ENCODE measurements at places on chromosomes 12 and 14.

DNA sequence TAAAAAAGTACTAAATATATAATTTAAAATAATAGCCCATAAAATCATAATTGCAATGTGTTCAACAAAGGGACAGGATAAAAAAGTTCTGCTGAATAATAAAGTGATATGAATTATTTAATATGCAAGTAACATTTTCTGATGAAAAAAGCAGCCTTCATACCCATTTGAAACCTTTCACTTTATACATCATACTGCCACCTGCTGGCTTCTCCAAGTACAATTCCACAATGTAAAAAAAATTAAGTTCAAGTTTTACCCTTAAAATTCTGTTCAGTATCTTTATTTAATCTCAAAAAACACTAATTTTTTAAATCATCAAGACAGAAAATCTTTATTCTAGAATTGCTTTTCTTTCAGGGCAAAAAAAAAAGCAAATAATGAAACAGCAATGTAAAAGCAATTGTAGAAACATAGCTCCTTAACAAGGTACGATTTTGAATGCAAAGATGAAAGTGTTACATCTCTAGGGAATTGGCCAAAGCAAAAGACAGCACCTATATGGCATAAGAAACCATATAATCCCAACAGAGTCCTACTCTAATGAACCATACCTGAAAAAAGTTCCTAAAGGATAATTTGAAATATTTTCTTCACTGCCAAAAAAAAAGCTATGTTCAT is 15.0 kb downstream of the MDM1 start:
- peak; percentile 69 for DNase-seq

DNA sequence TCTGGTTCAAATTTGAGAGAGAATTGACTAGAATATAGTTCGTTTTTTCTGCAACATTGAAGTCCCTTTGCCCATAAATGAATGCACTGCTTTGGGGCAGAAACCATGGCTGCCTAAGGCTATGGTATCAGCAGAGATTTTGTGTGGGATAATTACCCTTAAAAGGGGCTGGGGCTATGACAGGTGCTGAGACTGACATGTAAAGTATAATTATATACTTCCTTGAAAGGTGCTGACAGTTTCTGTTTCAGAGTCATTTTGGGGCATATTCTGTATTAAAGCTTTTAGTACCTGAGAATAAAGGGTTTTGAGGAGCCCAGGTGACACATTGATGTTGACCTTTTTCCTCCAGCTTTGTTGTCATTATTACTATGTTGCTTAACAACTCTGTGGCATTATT is 150.3 kb upstream of the PTPRQ start:
- DNase-seq: no peak

- no peak for DNase-seq
These were observed 15.7 kb downstream of the SGPP1 start for GRCh38 chr14:63712123-63712522.

DNA sequence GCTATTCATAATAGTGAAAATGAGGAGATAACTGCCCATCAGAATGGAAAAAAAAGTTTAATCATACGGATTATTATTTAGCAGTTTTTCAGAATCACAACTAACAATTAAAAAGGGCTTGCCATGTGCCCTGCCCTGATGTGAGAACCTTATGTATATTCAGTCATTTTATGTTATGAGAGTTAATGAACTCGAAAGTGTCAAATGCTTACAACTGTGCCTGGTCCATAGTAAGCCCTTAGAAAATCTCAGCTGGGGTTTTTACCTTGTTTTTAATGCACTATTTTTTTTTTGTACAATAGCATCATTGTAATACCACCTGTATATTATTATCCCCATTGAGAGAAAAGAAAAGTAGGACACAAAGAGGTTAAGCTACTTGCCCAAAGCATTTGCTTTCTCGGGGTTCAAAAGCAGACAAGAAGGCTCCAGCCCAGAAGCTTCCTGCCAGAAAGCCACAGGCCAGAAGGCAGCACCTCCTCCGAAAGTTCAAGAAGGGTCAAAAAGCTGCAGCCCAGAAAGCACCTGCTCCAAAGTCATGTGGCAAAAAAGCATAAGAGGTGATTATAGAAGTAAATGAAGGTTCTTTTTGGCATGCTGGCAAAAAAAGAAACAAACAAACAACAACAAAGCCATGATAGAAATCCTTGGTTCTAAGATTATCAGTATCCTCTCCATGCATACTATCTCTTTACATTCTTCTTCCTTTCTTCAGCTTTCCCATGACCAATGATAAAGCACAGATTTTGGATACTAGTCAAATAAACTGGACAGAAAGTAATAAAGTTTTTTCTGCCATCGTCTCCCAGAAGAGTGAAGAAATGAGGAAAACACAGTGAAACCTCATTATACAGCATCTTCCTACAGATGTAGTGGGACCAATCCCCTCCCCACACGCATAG is 59.1 kb upstream of the NAP1L1 start:
- peak; percentile 42 for DNase-seq

DNA sequence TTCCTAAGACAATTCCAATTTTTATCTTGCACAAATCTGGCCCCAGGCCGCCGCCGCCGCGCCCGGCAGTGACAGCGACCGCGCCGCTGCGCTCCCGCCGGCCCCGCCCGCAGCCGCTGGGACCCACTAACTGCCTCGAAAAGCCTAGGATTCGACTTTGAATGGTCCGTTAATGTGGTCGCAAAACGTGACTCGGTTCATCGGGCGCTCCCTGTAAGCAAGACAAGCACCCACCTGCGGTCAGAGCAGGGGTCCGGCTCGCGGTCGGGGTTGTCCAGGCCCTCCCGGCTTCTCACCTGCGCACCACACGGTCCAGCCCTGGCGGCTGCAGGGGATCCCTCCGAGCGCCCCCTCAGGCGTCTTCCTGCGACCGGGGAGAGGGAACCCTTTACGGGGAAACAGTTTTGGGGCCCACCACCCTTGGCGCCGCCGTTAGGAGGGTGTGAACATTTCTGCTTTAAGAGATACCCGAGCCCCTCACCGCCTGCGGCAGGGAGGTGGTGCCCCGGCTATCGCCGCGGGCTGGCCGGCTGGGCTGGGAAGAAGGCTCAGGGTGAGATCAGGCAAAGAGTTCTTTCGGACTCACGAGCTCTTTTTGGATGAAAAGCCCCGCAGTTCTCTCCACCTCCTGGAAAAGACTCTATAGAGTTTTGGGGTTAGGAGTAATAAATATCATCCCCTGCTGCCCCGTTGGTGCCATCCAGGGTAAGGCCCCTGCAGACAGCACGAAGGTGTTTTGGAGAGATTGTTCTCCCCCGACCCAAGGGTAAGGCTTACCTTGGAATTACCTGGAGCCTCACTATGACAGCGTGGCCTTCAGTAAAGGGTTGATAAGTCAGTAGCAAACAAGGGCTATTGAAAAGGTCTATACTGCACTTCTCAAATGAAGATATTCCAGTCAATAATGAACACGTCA is 13.6 kb upstream of the FOXJ2 start:
- peak; percentile 63 for DNase-seq

- no peak for DNase-seq
These were observed 25.0 kb downstream of the DAD1 start for GRCh38 chr14:22563987-22564386.

DNA sequence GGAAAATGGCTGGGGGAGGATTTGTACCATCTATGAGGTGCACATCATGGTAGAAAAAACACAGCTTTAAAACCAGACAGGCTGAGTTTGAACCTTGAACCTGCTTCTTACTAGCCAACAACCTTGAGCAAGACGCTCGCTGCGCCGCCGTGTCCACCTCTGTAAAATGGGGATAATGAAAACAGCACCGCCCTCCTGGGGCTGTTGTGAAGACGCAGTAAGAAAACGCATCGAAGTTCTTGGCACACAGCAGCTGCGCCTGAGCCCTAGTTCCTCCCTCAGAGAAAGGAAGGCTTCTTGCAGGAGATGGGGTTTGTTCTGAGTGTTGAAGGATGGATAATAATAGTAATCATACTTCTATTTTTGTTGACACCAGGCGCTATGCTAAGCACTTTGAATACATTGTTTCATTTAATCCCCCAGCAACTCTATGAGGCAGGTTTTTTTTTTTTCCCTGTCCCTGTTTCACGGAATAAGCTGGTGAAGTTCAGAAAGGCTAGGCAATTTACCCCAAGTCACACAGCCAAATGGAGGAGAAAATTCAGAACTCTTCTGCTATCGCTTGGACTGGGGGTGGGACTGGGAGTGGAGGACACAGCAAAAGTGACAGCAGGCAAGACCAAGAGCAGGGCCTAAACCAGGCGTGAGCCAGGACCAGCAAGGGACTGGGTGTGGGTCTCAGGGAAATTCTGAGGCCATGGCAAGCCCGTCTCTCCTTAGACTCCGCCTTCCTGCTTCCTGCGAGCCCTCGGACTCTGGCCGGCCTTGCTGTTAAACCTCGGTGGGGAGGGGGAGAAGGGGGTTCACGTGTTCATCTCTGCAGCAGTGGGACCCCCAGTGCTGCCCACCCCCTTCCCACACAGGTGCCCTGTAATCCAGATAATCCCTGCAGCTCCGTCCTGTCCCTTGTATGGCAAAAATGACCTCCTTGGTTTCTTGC is 97.5 kb downstream of the LRRC74A start:
- DNase-seq: no peak

GRCh38 chr14:34853041-34853440 is 22.1 kb downstream of the BAZ1A start:
- DNase-seq: no peak

- DNase-seq: no peak
These were observed 14.2 kb upstream of the PRB4 start for GRCh38 chr12:11324426-11324825.

GRCh38 chr12:47698055-47698454 is 7.8 kb downstream of the RPAP3 start:
- DNase-seq: no peak
